Kidney glomerular epithelial cell (primary cell): ENCODE measurements at places on chromosomes 3 and 15.
A peak's percentile ranks its signal among the peaks of the same experiment; 100 is the strongest.

DNA sequence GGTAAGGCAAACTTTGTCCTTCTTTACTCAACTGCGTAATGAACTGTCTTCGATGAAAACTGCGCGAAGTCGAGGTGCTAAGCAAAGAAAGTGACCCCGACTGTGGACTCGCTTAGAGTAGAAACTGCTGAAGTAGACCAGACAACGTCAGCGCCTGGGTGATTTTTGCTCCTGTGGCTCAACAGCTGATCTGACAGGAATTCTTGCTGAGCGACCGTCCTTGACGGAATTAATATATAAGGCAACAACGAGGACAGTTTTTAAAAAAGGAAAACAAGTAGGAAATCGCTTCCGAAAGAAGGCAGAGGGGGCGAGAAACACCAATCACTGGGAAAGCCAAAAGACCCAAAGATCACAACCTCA lies 541 bp downstream of the RPS27L start:
- peak; percentile 81 for DNase-seq

DNA sequence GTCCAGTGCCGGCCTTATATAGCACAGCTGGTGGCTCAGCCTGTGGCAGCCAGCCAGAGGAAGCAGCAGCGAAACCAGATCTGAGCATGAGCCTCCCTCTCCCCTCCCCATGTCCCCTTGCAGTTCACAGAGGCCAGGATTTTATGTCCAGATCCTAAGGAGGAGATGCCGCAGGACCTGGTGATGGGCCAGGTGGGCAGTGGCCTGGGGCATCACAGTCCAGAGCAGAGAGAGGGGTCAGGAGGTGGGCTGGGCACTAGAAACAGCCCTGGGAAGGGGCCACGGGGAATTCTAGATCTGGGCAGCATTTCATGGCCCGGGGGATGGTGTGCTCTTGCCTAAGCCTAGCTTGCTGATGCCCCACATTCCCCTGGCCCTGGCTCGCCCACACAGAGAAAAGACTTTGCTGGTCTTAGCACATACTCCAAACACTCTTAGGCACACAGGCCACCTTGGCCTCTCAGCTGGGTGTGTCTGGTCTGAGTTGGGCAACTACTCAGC lies 259 bp upstream of the CILP start:
- DNase-seq: no peak

GRCh38 chr3:17355591-17355990 lies 386.8 kb downstream of the TBC1D5 start:
- no peak for DNase-seq

- DNase-seq: no peak
Observed at GRCh38 chr3:115982629-115983028, 359.3 kb downstream of the GAP43 start.

GRCh38 chr3:186235554-186235953 lies 126.5 kb downstream of the DGKG start:
- DNase-seq: no peak

- peak; percentile 18 for DNase-seq
Observed at GRCh38 chr3:120172070-120172469, 77.8 kb upstream of the GSK3B start.

DNA sequence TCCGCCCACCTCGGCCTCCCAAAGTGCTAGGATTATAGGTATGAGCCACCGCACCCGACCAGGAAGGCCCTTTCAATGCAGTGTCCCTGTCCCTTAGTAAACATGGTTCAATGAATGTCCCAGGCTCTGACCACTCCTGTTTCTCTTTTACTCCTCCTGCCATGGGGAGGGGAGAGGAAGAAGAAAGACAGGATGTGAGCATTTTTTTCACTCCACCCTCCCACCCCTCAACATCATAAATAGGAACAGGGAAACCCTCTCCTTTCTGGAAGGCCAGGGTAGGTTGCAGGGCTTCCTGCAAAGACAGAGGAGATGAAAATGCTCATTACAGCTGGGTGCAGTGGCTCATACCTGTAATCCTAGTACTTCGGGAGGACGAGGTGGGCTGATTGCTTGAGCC lies 7.5 kb upstream of the TATDN2 start:
- DNase-seq: no peak

DNA sequence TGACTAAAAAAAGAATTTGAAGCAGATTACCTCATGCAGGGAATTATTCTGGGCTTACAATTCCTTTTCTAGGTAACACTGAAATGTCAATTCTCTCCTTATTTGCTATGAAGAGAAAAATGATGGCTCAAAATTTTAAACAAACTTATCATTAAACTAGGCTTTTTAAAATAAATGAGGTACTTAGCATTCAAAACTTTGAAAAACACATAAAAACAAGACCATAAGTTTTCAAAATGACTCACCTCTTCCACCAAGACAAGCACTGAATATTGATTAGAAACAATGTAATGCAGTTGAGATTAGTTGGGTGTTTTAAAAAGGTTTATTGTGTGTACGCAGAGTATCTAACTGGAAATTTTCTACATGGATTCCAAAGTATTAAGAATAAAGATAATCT lies 154.6 kb downstream of the ADAM10 start:
- DNase-seq: no peak

DNA sequence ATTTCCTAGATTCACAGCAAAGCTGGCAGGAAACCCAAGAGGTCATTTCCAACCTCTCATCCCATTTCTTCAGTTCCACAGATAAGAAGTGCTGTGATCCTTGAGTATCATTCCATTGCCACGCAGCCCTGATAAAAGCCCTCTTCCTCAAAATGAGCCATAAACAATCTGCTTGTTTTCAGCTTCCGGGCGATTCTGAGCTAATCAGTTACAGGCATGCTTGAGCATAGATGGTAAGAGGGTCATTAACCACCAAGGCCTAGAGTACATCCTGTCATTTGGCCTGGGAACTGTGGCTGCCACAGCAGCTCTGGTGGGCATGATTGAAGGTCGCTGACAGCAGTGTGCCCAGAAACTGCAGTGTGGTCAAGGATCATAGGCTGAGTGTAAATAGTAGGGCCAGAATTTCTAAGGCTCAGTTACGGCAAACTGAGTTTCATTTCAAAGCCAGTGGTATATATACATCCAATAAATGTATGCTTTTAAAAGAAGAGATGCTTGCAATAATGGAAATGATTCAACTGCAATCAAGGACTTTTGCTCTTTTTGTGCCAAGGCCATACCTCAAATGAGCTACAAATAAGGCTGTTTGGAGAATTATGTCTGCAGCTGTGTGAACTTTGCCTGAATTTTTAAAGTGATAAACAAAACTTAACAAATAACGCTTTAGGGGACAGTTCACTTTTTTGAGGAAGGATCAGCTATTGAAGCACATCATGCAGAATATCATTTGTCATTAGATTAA lies 47.3 kb downstream of the P3H2 start:
- DNase-seq: peak; percentile 80

DNA sequence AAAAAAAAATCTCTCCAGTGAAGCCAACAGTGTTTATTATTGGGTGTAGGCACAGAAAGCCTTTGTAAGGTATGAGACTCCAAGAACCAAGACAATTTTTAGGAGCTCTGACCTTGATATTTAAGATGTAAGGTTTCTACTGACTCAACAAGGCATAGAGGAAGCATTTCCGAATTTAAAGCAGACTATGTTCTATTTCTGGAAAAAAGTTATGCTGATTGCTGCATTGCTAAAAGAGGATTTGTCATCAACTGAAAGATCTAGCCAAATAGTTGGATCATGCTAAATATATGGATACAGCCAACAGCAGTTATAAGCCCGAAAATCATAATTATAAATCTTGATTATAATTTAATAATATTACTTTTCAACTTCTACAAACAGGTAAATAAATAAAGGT lies 53.3 kb upstream of the MELTF start:
- DNase-seq: no peak

- DNase-seq: peak; percentile 72
Observed at GRCh38 chr3:12308517-12308916, 19.6 kb downstream of the PPARG start.

- no peak for DNase-seq
Observed at GRCh38 chr15:75620841-75621391, 4.6 kb downstream of the SNUPN start.

- DNase-seq: no peak
Observed at GRCh38 chr3:127714125-127714571, 41.4 kb downstream of the ABTB1 start.

DNA sequence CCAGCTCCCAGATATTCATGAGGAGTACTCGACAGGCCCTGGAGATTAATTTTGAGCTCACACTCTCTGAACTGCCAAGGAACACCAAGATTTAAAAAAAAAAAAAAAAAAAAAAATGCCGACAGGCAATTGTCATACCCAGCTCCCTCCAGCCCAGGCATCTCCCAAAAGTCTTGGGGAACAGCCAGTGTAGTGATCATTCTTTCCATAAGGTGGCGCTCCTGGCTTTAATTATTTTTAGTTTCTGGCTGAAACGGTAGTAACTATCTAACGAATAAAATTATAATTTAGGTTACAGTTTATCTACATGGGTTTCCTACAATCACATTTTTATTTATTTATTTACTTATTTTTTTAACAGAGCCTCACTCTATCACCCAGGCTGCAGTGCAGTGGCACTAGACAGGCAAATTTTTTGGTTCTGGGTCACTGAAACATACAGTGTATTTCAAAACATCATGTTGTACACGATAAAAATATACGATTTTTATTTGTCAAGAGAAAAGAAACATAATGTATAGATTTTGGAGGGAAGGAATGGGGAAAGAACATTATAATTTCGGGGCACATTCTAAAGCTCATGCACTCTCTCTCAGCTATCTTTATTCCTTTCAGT lies 157.3 kb downstream of the ADAMTS9 start:
- DNase-seq: peak; percentile 39

- no peak for DNase-seq
Observed at GRCh38 chr15:99371180-99372103, 120.2 kb downstream of the LRRC28 start.
